ENCODE measurements at places on chromosomes 7 and 10.

GRCh38 chr10:126387931-126388911 is at the start of gene ADAM12:
TSS of gene ADAM12 (minus strand) at chr10:126388477. CDS start at chr10:126388145, 332 bp downstream.
- DNase-seq, result no peak

- no peak for DNase-seq
Measured at GRCh38 chr7:54838175-54838910, 79.3 kb upstream of the SEC61G start.

DNA sequence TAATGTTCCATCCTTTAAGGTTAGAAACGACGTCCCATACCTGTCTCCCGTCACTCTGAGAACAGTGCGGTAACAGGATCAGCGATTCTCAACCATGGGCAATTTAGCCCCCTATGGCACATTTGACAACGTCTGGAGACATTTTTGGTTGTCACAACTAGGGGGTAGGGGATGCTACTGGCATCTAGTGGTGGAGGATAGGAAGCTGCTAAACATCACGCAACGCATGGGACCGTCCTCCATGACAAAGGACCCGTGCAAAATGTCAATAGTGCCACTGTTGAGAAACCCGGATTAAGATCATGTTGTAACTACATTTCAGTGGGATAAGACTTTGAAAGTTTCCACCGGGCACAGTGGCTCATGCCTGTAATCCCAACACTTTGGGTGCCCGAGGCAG is 5.0 kb upstream of the PAXIP1 start:
- no peak for DNase-seq

- no peak for DNase-seq
Measured at GRCh38 chr7:34155220-34155908, 250.0 kb downstream of the BMPER start.

GRCh38 chr7:140247559-140247958 is 70.8 kb upstream of the KDM7A start:
- no peak for DNase-seq

- no peak for DNase-seq
Measured at GRCh38 chr10:132162021-132162531, 24.7 kb upstream of the DPYSL4 start.

GRCh38 chr10:121134711-121135110 is 283.5 kb downstream of the WDR11 start:
- no peak for DNase-seq

- DNase-seq, result no peak
Measured at GRCh38 chr7:16728811-16729210, 24.7 kb upstream of the TSPAN13 start.

DNA sequence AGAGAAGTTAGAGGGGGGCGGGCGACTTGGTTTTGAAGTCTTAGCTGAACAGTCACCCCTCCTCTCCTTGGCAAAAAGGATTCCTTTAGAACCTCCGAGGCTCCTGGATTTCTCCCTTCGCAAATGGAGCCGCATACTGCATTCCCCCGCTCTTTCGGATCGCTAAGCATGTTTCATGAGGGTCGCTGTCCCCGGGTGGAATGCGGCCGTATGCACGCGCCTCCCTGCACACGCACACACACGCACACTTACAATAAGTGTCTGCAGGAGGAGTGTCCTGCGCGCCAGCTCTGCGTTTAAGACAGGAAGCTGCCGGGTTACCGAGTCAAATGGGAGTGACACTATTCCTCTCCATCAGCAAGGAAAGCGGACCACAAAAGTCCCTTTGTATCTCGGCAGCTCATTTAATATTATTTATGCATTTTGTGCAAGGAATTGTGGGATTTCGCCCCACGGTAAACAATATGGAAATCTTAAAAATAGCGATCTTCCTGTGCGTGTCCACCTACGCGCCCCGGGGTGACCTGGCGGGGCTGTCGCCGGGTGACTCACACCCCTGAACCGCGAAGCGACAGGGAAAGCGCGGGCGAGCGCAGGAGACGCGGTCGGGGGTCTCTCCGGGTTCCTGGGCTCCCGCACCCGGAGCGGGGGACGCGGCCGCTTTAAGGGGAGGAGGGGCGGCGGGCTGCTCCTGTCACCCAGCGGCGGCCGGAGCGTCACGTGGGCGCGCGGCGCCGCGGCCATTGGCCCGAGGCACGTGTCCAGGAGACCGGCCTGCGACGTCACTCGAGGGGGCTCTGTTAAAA is 988 bp upstream of the EN2 start:
- DNase-seq, result no peak

DNA sequence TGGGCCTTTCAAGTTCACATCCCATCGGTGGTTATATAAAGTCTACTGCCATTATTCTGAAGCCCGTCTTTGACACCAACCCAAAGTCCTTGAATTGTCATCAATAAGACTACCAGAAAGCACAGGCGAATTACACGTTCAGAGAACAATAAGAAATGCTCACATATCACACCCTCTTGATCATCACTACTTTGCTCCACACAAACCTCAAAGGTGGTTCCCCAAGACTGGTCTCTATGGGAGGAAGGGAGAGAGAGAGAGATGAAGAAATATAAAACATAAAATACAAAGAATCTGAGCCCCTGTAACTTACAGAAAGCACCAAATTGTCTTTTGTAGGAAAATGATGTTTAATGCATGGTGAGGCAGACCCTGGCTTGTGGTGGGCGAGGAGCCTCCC is 4.4 kb downstream of the HIPK2 start:
- no peak for DNase-seq

GRCh38 chr10:58335306-58336005 is 650 bp downstream of the UBE2D1 start:
- DNase-seq, result no peak

- DNase-seq, result no peak
Measured at GRCh38 chr10:69880301-69881081, 78.8 kb downstream of the COL13A1 start.

DNA sequence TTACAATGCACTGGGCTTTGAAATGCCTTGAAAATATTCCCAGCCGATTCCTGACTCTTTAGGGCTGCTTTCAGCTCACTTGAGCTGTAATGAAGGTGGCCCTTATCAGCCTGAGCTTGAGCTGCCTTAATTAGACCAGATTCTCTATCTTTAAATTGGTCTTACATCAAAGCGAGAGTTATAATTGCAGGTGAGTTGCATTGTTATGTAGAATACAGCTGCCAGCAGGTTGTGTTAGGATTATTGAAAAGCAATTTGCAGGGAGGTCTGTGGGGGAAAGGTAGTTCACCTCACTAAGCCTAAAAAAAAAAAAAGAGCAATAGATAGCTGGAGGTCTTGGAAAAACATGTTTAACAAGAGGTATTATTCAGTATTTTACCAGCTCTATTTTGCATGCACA is 142.2 kb upstream of the HABP2 start:
- DNase-seq, result no peak

DNA sequence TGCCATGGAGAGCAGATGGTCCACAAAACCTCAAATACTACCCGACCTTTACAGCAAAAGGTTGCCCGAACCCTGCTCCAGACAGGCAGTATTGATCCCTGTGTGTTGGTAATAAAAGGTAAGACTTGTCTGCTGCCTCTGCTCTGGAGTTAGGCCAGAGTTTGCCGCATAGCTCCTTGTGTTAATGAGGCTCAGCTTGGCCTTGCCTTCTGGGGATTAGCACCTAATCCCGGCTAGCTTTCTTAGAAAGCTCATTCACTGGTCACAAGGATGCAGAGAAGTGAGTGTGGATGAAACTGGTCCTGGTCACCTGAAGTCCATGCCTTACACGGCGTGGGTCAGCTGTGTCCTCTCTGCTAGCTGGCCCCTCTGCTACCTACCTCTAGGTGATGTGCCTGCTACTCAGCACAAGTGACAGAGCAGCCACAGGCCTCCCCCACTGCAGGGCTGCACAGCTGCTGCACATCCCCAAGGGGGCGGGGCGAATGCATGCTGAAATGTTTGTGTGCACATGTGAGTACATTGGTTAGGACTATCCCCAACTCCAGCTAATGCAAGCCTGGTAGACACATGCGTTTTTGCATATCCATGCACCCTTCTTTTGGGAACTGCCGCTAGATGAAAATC is 31.7 kb upstream of the SYPL1 start:
- DNase-seq, result no peak

- DNase-seq, result no peak
Measured at GRCh38 chr7:155255621-155256020, 42.1 kb upstream of the INSIG1 start.

- no peak for DNase-seq
Measured at GRCh38 chr7:94286111-94286510, 108.6 kb upstream of the COL1A2 start.

DNA sequence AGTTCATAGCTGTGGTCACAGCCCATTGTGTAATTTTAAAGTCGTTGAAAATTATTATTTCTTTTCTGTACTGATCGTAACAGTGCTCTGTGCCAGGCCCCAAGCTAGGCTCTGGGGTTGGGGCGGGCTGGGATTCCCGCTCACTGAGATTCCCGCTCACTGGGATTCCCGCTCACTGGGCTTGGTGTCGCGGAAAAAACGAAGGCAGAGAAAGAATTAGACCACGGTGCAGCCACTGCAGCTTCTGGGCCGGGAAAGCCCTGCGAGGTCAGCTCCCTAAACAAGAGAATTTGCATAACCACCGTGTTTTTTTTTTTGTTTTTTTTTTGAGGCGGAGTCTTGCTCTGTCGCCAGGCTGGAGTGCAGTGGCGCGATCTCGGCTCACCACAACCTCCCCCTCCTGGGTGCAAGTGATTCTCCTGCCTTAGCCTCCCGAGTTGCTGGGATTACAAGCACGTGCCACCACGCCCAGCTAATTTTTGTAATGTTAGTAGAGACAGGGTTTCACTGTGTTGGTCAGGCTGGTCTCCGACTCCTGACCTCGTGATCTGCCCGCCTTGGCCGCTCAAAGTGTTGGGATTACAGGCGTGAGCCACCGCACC is 31.2 kb downstream of the FOXK1 start:
- DNase-seq, result no peak

DNA sequence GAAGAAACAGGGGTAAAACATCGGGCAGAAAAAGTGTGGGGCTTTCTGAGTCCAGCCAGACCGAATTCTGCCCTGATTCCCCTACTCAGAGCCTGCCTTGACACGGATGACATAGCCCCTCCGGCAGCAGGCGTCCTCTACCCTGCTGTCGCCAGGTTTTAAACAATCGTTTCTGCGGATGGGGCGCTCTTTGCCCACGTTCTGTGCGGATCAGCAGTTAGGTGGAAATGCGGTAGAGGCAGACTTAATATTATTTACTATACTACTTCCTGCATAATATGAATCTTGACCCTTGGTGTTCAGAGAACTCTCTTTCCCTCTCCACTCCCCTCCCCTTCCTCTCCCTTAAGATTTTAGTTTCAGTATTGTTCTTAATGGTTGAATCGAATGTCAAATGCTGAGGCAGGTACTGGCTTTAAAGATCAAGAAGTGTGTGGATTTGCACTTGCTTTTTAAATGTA is 2.4 kb downstream of the GATA3 start:
- no peak for DNase-seq

DNA sequence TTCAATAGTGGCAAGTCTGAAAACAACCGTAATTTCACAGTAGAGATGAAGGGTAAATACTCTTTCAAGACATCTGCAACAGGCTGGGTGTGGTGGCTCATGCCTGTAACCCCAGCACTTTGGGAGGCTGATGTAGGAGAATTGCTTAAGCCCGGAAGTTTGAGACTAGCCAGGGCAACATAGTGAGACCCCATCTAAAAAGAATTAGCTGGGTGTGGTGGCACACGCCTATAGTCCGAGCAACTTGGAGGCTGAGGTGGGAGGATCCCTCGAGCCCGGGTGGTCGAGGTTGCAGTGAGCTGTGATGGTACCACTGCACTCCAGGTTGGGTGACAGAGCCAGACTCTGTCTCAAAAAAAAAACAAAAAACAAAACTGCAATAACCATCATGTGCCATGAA is 71.8 kb downstream of the PFKFB3 start:
- no peak for DNase-seq

- DNase-seq, result no peak
Measured at GRCh38 chr10:52322323-52322722, 8.2 kb downstream of the DKK1 start.

- DNase-seq, result no peak
Measured at GRCh38 chr7:102175423-102176170, 111.1 kb upstream of the SH2B2 start.

DNA sequence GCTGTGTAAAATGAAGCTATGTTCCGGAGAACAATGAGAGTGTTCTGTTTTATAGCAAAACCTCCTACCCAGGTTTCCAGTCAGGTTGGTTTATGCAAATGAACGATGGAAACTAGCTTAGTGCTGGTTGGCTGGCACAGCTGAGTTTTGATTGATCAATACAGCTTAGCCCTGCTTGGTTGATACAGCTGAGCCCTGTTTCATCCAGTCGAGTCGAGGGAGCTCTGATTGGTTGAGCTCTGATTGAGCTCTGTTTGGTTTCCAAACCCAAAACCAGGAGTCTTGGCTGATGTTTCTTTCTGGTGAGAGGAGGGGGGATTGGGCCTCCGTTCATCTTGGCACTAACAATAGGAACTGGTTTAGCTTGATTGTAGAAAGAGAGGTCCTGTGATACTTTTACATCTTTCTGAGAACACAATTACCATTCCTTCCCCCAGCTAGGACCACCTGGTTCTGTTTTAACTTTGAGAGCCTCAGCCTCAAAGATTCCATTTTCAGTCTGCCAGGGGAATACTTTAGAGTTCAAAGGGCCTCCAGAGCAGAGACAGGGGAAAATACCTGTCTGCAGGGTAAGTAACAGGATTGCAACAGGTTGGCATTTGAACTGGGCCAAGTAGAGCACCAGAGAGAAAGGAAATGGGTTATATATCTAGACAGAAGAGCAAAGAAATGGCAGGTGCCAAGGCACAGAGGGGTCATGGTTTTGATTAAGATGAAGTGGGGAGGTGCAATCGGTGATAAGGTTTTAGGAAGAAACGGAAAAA is 210.9 kb downstream of the GRM8 start:
- DNase-seq, result no peak

DNA sequence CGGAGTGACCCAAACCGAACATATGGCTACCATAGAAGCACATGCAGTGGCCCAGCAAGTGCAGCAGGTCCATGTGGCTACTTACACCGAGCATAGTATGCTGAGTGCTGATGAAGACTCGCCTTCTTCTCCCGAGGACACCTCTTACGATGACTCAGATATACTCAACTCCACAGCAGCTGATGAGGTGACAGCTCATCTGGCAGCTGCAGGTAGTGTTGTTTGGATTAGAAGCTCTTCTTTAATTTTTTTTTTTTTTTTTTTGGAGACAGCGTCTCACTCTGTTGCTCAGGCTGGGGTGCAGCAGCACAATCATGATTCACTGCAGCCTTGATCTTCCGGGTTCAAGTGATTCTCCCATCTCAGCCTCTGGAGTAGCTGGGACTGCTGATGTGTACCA is 45.8 kb downstream of the NRF1 start:
- DNase-seq, result no peak

GRCh38 chr7:149285603-149286002 is 23.6 kb downstream of the ZNF783 start:
- DNase-seq, result no peak

GRCh38 chr10:119818889-119819270 is 53.8 kb downstream of the MCMBP start:
- no peak for DNase-seq

- no peak for DNase-seq
Measured at GRCh38 chr7:36440880-36441279, 51.2 kb downstream of the ANLN start.

All from activated T-helper 1 cell treated with anti-CD3 and anti-CD28 coated beads, Interleukin-2, amount 50 U/mL, for 16 hours (primary cell).